ENCODE measurements at places on chromosomes 4 and X.

- DNase-seq, result no peak
- H3K27me3 ChIP-seq, result no peaks in the 10 kb centered on the region
- no peaks in the 10 kb centered on the region for H3K4me1 ChIP-seq
- peaks cover 42% of the 10 kb centered on the region for H3K36me3 ChIP-seq
- no peak overlapping the region for H3K4me3 ChIP-seq
- H3K27ac ChIP-seq, result no peak overlapping the region
Measured at GRCh38 chr4:2907706-2908293, 55.4 kb downstream of the NOP14 start.

GRCh38 chr4:156654410-156654809 is 317.2 kb downstream of the PDGFC start:
- no peaks in the 10 kb centered on the region for H3K27me3 ChIP-seq
- no peak overlapping the region for H3K27ac ChIP-seq
- no peak overlapping the region for H3K4me3 ChIP-seq
- H3K4me1 ChIP-seq, result 0 out of 2 replicates have a peak, but pooled peaks cover 9% of the 10 kb centered on the region
- DNase-seq, result no peak
- no peaks in the 10 kb centered on the region for H3K36me3 ChIP-seq

DNA sequence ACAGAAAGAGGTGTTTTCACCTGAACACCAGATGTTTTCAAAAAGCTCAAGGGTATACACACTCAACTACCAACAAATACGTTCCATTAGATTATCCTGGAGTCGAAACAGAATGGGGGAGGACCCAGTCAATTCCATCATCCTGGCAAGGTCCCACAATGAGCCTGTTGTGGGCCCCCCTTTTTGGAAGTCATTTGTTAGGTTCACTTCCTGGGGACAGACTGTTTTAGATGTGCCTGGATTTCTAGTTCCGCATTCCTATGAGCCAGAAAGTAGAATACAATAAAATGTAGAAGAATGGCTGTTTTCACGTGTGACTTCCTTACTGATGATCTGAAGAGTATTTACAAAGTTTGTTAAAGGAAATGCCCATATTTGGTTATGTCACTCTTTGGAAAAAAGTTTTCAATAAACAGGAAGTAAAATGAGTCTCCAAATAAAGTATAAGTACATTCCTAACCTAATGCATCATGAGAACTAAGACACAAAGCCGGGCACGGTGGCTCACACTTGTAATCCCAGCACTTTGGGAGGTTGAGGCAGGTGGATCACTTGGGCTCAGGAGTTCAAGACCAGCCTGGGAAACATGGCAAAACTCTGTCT is 192.5 kb downstream of the MAML3 start:
- no peaks in the 10 kb centered on the region for H3K4me1 ChIP-seq
- no peaks in the 10 kb centered on the region for H3K27me3 ChIP-seq
- no peak overlapping the region for H3K27ac ChIP-seq
- no peaks in the 10 kb centered on the region for H3K36me3 ChIP-seq

GRCh38 chrX:17441965-17442364 is 67.0 kb downstream of the NHS start:
- H3K4me3 ChIP-seq, result no peak overlapping the region
- H3K4me1 ChIP-seq, result peaks cover 22% of the 10 kb centered on the region
- no peaks in the 10 kb centered on the region for H3K36me3 ChIP-seq
- peak overlapping the region; percentile 61 for H3K27ac ChIP-seq
- peak; percentile 68 for DNase-seq
- no peaks in the 10 kb centered on the region for H3K27me3 ChIP-seq

GRCh38 chr4:472881-473569 is 25.9 kb downstream of the ZNF721 start:
- H3K27ac ChIP-seq, result peak overlapping the region; percentile 90
- H3K4me1 ChIP-seq, result peaks cover 15% of the 10 kb centered on the region
- H3K27me3 ChIP-seq, result no peaks in the 10 kb centered on the region
- peak; percentile 15 for DNase-seq
- H3K36me3 ChIP-seq, result peaks cover 44% of the 10 kb centered on the region

DNA sequence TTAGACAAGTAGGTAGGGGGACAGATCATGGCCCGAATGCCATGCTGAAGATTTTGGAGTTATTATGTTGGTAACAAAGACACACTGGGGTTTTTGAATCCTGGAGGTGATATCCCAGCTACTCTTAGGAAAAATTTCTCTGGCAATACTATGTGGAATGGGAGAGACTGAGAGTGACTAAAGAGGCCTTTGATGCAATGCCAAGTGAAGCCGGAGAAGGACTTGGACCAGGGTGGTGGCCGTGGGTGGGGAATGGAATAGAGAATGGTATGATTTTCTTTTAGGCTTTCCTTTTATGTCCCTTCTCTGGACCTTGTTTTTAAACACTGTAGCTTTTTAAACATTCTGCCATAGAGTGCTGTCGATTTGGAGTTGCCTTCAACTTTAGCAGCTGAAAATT is 141.6 kb downstream of the DCLK2 start:
- peaks cover 30% of the 10 kb centered on the region for H3K4me1 ChIP-seq
- H3K36me3 ChIP-seq, result no peaks in the 10 kb centered on the region

DNA sequence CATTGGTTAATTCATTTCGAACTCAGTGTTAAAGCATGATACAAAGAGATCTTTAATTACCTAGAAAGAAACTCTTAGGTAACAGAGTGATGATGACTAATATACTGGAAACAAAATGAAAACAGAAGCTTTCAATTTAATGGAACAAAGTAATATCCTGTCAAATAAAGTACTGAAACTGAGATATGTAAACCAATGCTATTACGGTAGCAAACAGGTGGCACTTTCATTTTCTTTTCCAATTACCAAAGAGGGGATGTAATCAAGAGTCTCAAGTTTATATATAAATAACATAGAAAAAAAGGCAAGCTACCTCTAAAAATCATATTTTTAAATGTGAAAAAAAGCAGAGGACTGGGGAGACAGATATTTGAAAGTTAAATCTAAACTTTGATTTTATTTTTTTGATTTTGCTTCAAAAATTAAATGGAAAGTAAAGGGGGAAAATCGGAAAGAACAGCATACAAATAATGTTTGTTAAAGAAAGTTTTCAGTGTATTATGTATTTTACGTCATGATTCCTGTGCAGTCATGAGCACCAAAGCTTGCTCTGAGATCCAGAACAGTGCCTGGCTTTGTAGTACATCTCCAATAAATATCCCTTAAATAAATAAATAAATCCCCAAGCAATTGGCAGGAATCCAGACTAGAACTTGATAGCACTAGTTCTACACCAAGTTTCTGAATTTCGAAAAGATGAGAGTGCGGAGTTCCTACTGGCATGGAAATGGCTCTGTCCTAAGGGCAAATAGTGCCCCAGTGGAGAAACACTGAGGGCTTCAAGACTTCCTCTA is 25.0 kb upstream of the RAPGEF2 start:
- no peak overlapping the region for H3K4me3 ChIP-seq
- no peak overlapping the region for H3K27ac ChIP-seq
- DNase-seq, result no peak
- H3K27me3 ChIP-seq, result no peaks in the 10 kb centered on the region
- peaks cover 15% of the 10 kb centered on the region for H3K4me1 ChIP-seq
- no peaks in the 10 kb centered on the region for H3K36me3 ChIP-seq

- H3K27me3 ChIP-seq, result no peaks in the 10 kb centered on the region
- no peak for DNase-seq
- no peaks in the 10 kb centered on the region for H3K36me3 ChIP-seq
- H3K27ac ChIP-seq, result no peak overlapping the region
Measured at GRCh38 chrX:64394059-64394873, 986 bp downstream of the MTMR8 start.

- DNase-seq, result no peak
- H3K36me3 ChIP-seq, result no peaks in the 10 kb centered on the region
- H3K27me3 ChIP-seq, result no peaks in the 10 kb centered on the region
- peaks cover 40% of the 10 kb centered on the region for H3K4me1 ChIP-seq
- H3K27ac ChIP-seq, result 0 out of 2 replicates have a peak overlapping the region, but pooled peaks have one; percentile 75
- no peak overlapping the region for H3K4me3 ChIP-seq
Measured at GRCh38 chr4:24771241-24771640, 24.1 kb upstream of the SOD3 start.

GRCh38 chrX:112164420-112164819 is 81.8 kb upstream of the TRPC5 start:
- no peak overlapping the region for H3K4me3 ChIP-seq
- no peaks in the 10 kb centered on the region for H3K4me1 ChIP-seq
- no peak overlapping the region for H3K27ac ChIP-seq
- DNase-seq, result no peak

GRCh38 chrX:11698702-11699101 is 33.0 kb upstream of the ARHGAP6 start:
- no peak overlapping the region for H3K4me3 ChIP-seq
- no peaks in the 10 kb centered on the region for H3K36me3 ChIP-seq
- no peak overlapping the region for H3K27ac ChIP-seq

DNA sequence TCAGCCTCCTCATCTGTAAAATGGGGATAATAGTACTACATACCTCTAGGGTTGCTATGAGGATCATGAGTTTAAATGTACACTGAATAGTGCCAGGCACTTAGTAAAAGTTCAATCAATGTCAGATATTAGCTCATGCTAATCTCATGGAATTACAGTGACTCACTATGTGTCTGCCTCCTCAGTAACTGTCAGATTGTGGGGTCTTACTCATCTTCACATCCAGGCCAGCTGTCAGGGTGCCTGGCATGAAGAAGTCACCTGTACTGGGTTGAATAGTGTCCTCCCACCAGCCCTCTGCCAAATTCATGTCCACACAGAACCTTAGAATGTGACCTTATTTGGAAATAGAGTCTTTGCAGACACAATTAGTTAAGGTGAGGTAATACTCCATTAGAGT is 54.3 kb upstream of the STIM2 start:
- DNase-seq, result peak; percentile 23
- peaks cover 6% of the 10 kb centered on the region for H3K4me1 ChIP-seq
- no peak overlapping the region for H3K27ac ChIP-seq
- H3K4me3 ChIP-seq, result no peak overlapping the region
- H3K36me3 ChIP-seq, result no peaks in the 10 kb centered on the region
- no peaks in the 10 kb centered on the region for H3K27me3 ChIP-seq

DNA sequence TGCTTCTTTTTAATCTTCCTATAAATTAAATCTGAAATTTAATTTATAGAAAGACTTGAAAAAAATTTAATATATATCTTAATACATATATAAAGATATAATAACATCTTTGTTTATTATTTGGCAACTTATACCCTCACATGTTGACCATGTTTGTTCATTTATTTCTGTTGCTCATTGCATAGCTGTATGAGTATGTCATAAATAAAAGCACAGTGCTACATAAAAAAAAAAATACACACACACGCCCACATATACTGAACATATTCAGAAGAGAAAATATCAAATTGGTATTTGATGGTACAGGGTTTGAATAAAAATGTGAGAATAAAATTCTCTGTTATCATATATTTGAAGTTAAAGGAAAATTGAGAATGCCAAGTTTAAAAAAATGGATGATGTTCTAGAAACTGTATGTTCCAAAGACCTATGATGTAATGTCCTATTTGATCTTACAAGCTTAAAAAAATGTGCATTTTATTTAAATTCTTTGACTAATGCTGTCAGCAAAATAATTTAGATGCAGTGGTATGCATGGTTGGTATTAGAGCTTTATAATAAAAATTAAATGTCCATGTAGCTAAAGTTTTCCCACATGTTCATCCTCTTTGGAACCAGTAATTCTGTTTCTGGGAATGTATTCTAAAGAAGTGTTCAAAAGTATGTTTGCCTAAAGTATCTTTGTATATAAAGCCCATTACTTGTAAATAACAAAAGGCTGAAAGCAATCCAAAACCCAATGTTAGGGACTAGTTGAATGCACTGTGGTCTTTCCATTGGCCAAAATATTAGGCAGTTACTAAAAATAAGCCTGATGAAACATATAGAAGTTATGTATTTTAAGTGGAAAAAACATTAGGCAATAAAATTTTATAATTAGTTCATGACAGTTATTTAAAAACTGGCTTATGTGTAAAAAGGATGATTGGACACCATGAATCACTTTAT is 12.9 kb downstream of the TMEM184C start:
- H3K27ac ChIP-seq, result no peak overlapping the region
- peaks cover 14% of the 10 kb centered on the region for H3K4me1 ChIP-seq
- H3K4me3 ChIP-seq, result no peak overlapping the region
- no peaks in the 10 kb centered on the region for H3K27me3 ChIP-seq

- no peaks in the 10 kb centered on the region for H3K36me3 ChIP-seq
- H3K4me3 ChIP-seq, result no peak overlapping the region
- DNase-seq, result peak; percentile 46
- no peaks in the 10 kb centered on the region for H3K27me3 ChIP-seq
Measured at GRCh38 chrX:10021461-10022272, 54.5 kb downstream of the CLDN34 start.

DNA sequence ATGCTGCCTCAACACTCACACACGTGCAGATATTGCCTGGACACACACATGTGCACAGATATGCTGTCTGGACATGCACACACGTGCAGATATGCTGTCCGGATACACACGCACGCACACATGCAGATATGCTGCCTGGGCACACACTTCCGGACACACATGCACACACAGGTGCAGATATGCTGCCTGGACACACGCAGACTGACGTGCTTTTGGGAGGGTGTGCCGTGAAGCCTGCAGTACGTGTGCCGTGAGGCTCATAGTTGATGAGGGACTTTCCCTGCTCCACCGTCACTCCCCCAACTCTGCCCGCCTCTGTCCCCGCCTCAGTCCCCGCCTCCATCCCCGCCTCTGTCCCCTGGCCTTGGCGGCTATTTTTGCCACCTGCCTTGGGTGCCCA is 14.7 kb downstream of the FGFRL1 start:
- H3K4me3 ChIP-seq, result no peak overlapping the region
- no peak for DNase-seq
- H3K27me3 ChIP-seq, result no peaks in the 10 kb centered on the region
- no peaks in the 10 kb centered on the region for H3K4me1 ChIP-seq
- no peak overlapping the region for H3K27ac ChIP-seq

DNA sequence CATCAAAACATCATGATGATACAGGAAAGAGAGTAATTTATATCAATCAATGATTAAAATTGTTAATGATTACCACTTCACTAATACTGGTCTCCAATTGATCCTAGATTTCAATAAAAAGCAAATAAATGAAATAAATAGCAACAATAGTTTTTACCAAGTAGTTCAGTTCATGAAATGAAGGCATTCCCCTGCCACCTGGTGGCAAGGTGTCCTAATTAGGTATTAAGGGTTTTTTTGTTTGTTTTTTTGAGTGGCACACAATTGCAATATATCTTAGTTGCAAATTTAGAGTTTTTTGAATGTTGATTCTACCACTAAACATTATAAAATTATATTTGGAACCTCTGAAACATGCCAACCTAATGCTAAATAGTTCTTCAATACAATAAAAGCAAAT is 157.4 kb upstream of the PDE5A start:
- no peaks in the 10 kb centered on the region for H3K36me3 ChIP-seq
- peak; percentile 46 for DNase-seq
- H3K4me3 ChIP-seq, result no peak overlapping the region
- no peak overlapping the region for H3K27ac ChIP-seq

All from GM23248 (cell line).